ENCODE measurements at places on chromosomes 7 and 10.

DNA sequence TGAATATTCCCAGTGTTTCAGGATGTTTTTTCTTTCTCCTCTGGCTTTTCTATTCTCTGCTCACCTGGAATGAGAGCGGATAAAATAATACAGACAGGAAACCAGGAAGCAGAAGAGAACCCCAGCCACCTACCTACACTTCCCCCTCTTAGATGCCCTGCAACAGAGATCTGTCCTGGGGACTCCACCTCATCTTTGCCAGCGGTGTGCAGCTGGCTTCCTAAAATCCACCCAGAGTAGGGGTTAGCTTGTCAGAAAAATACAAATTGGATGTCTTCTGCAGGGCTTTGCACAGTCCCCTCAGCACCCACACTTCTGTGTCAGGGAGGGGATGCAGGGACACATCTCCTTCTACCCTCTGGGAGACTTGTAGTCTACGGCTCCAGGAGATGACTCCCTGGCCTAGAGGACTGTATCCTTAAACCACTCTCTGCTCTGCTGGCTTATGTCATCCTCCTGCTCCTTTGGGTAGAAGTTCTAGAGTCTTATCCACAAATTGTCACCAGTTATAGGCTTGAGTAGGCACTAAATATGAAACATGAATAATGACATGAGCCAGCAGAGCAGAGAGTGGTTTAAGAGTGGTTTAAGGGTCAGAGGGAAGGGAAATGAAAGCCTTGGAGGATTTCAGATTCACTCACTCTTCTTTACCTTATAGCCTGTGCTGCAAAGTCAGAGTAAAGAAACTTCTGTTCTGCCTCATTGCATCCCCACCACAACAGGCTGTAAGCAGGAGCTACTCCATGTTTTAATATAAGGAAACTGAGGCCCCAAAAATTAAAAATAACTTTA, 749.4 kb downstream of the AUTS2 start:
- DNase-seq = no peak

- DNase-seq = no peak
Observed at GRCh38 chr10:5503477-5503835, 4.1 kb upstream of the CALML5 start.

DNA sequence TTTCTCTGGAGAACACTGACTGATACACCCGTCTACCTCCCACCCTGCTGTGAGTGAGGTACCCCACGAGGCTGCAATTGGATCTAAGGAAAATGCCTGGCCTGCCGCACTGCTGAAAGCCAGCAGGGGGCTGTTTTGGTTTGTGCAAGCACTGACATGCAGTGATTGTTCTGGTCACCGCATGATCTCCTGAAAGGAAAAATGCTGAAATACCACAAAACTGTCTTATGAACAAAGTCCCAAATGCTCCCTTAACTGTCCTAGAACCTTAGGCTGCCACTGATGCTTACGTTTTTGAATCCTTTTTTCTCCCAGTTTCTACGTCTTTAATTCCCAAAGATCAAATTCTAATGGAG, 132.7 kb downstream of the JCAD start:
- no peak for DNase-seq

- no peak for DNase-seq
Observed at GRCh38 chr10:119360181-119360921, 153.0 kb downstream of the GRK5 start.

DNA sequence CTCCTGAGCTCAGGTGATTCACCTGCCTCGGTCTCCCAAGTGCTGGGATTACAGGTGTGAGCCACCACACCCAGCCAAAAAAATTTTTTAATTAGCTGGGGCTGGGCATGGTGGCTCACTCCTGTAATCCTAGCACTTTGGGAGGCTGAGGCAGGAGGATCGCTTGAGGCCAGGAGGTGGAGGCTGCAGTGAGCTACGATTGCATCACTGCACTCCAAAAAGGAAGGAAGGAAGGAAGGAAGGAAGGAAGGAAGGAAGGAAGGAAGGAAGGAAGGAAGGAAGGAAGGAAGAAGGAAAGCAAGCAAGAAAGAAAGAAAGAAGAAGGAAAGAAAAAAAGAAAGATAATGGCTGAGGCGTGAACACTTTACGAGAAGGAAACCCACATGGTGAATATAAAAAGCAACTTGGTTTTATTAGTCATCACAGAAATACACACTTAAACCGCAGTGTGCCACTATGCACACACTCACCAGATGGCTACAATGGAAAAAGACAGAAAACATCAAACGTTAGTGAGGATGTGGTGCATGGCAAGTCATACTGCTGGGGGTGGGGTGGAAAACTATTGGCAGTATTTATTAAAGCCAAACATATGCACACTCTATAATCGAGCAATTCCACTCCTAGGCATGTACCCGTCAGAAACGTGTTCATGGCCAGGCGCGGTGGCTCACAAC, 4.4 kb upstream of the CCL26 start:
- peak; percentile 32 for DNase-seq

- no peak for DNase-seq
Observed at GRCh38 chr7:69625238-69625637, 27.0 kb downstream of the AUTS2 start.

- no peak for DNase-seq
Observed at GRCh38 chr7:6307762-6308161, 35.3 kb upstream of the CYTH3 start.

DNA sequence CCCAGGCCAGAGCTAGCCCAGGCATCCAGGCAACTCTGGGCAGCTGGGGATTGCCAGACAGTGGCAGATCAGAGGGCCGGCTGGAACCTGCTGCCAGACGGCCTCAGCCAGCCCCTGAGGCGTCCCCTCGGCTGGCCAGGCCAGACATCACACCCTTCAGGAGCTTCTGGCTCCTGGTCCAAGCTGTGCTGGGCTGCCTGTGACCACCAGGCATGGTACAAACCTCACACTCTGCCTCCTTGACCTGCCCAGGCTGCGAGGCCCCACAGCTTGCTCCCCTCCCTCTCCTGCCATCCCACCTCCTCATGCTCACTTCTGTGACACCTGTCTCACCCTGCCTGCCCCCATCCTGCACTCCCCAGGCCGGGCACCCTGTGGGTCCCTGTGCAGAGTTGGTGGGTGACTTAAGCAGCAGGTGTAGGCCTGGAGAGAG, 5.7 kb downstream of the DEPP1 start:
- no peak for DNase-seq

- DNase-seq = no peak
Observed at GRCh38 chr10:99827936-99828335, 45.5 kb downstream of the ABCC2 start.

Data from activated gamma-delta T cell treated with anti-CD3 and anti-CD28 coated beads, Interleukin-2, amount 50 U/mL, for 16 hours (primary cell).